ENCODE measurements at places on chromosomes 1 and 21.

DNA sequence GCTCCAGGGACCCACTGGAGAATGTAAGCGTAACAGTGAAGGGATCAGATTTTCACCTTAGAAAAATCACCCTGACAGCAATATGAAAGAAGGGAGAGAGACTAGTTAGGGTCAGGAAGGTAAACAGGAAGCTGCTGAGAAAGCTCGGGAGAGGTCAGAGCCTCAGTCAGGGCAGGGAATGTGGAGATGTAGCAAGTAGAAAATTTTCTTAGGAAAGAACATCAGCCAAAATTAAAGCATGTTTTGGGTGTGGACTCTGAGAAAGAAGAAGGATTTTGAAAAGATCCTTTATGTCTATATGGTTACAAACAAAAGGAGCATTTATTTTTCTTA, 16.7 kb upstream of the ERICH3 start:
- no peak for DNase-seq

DNA sequence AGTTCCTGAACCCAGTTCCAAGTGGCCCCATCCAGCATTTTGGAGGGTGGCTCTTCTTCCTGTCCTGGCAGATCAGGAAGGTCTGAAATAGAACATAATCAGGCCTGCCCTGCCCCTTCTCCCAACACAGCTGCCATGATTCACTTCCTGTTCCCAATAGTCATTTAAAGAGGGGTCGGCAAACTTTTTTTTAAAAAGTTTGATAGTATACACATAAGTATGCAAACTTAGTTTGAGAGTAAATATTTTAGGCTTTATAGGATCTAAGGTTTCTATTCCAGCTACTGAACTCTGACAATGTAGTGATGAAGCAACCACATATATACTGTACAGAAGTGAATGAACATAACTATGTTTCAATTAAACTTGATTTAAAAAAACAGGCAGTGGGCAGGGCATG, 66.4 kb downstream of the LUZP1 start:
- no peak for DNase-seq

GRCh38 chr1:244709476-244710368, 56.8 kb downstream of the DESI2 start:
- no peak for DNase-seq

DNA sequence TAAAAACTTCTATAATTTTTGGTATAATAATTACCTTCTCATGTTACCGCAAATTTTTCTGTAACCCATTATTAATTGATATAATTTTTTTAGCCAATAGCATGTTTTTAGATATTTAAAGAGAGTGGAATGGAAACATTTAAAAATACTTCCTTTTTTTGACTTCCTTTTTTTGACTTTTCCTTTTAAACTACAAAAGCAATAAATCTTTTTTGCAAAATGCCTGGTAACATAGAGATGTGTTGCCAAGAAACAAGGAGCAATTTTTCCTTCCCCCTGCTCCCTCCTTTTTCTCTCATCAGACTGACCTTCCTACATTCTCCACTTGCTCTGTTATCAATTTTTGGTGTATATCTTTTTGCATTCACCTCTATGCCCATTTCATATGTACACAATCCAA, 666.2 kb downstream of the ADGRL2 start:
- no peak for DNase-seq

- DNase-seq = no peak
Observed at GRCh38 chr21:41227357-41228005, 59.5 kb downstream of the BACE2 start.
